Fibroblast of the aortic adventitia (primary cell): ENCODE measurements at places on chromosomes 3 and 15.
A peak's percentile ranks its signal among the peaks of the same experiment; 100 is the strongest.

DNA sequence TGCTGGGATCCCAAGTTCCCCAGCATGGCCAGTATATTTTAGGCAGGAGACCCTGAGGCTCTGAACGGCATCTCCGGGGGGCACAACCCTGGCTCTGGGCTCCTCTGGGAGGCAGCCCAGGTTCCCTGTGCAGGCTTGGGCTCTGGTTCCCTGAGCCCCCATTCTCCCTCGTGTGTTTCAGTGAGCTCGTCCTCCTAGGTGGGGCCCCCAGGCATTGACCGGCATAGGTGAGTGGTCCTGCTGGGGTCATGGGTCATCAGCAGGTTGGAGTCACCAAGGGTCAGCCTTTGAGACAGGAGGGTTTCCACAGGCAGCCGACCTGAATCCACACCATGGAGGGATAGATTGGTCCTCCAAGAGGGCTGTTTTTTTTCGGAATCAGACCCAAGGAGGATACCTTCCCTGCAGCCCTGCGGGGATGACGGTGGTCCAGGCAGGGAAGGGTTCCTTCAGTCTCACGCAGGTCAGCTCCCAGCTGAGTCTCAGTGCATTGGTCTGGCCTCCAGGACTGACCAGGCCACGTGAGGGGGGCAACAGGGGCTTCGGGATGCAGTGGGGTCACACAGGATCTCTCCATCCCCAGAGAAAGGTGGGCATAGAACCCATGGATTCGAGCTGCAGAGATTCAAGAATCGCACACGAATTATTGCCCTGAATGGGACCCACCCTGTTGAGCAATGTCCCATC is 226.0 kb downstream of the SNRPN start:
- DNase-seq, result no peak

DNA sequence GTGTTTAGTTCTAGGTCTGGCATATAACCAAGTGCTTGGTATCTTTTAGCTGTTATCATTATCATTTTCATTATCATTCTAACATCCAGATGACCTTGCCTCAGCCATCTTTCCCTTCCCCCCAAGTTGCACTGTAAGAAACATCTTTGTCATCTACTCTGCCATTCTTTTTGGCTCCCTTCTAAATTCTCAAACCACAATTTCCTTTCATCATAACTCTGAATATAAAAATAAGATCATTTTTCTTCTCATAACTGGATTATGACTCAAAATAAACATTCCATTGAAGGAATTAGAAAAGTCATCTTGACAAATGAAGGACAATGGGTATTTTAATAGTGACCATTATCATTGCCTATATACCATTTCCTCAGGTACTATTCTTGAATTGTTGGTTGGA is 786.2 kb downstream of the AGBL1 start:
- DNase-seq, result no peak

- DNase-seq, result no peak
Observed at GRCh38 chr15:91524534-91524933, 329.0 kb upstream of the SLCO3A1 start.

- DNase-seq, result no peak
Observed at GRCh38 chr3:62923066-62923465, 47.9 kb upstream of the CADPS start.

DNA sequence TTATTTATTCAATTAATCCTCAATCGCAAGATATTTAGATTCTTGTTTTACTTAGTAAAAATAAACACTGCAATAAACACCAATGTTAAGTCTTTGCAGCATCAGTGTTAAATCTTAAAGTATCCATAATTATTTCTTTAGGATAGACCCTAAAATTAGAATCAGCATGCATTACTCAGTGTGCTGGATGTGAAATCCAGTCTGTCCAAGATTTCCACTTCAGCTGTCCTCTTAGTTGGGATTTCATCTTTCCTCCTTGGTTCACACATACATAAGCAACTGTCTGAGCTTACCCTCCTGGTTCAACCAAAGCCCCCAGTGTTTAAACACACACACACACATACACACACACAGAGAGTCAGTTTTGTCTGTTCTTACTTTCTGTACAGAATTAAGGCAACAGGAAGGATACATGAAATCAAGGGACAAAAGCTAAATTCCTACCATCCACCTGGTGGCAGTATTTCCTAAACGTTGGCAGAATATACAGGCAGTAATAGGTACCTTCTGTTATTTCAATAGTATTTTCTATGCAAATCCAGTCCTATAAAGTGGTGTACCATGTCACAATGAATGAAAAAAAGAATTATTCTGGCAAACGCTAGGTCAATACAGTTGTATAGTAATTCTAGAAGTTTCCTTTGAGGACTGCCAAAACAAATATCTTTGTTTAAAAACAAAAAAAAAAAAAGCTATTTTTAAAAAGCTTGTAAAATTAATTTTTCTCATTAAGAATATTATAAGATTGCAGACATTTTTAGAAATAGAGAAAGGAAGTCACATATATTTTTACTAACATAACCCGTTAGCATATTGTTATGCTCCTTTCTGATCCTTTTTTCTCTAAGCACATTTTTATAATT is 27.3 kb upstream of the DMXL2 start:
- DNase-seq, result peak; percentile 88
